ENCODE measurements at places on chromosomes 2 and 18.
A peak's percentile ranks its signal among the peaks of the same experiment; 100 is the strongest.

DNA sequence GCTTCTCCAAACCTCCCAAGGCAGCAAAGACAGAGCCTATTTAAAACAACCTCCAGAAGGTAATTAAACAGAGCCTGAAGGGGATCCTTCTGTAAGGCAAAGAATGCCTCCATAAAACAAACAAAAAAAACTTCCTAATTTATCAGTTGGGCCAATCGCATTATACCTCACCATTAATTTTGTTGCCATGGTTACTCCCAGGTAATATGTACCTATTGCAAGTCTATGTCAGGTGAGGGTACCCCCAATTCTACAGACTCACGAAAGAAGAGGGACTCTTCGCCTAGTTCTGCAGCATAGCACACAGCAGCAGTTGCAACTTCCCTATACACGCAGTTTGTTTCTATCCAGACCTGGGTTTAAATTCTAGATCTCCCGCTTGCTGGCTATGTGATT, 38.8 kb downstream of the SFXN5 start:
- DNase-seq, result no peak

DNA sequence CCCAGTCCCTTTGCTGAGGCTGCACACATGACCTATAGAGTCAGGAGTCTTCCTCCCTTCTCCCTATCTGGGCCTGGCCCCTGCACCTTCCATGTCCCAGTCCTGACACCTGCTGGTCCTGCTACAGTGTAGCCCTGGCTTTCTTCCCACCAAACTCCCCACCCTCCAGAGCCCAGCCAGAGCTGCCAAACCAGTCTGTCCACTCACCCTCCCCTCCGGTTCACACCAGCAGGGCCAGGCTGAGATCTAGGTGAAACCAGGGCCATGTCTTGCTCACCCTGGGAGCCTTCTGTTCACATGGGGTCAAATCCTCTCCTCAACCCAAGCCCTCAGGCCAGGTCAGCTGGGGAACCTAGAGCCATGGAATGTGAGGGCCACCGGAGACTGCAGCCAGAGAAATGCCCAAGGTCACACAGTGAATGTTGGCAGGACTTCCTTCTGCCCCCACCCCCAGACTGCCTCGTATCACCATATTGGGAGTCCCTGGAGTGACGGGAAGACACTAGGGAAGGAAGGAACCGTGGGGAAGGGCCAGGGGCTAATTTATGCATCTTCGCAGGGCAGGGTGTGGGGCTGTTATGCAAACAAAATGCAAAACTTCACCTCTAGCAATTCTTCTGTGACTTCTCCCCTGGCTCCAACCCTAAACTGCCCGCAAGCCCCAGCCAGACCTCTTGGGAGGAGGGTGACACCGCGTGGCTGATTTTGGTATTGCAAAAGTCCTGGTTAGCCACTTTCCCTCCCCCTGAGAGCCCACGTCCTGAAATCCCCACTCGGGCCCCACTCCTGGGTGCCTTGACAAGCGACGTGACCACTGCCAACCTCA, 14.6 kb downstream of the TNS1 start:
- no peak for DNase-seq

GRCh38 chr2:96655526-96655925, 13.0 kb downstream of the FER1L5 start:
- DNase-seq, result no peak

DNA sequence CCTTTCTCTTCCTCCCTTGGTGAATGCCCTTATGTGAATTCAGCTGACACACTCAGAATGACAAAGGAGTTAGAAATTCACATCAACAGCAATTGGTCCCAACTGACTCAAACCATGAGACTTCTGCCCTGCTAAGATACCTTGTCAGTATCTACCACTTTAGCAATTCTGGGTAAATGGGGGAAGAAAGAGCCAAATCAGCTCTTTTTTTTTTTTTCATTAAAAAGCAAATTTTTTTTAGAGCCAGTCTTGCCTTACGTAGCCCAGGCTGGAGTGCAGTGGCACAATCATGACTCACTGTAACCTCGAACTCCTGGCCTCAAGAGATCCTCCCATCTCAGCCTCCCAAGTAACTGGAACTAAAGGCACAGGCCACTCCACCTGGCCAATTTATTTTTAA, 1.7 kb upstream of the PPP4R1 start:
- DNase-seq, result no peak

- no peak for DNase-seq
These were observed 97.2 kb downstream of the PIK3C3 start for GRCh38 chr18:42052122-42052708.

DNA sequence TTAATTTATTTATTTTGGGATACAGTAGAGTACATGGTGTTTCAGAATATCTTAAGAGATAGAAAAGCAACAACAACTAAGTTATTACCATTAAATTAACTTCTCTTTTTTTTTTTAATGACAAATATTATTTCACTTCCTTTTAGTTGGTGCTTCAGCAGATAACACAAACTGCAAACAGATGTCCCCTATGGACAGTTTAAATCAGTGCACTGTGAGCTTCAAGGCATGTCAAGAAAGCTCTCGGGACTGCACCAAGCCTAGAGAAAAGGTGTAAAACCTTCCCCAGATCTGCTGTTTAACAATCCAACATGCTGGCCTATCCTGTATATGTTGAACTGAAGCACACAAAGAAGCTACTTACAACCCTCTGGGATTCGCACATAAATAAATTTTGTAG, 122.7 kb downstream of the TCF4 start:
- DNase-seq, result no peak

GRCh38 chr18:10340821-10341220, 113.6 kb upstream of the APCDD1 start:
- DNase-seq, result no peak

DNA sequence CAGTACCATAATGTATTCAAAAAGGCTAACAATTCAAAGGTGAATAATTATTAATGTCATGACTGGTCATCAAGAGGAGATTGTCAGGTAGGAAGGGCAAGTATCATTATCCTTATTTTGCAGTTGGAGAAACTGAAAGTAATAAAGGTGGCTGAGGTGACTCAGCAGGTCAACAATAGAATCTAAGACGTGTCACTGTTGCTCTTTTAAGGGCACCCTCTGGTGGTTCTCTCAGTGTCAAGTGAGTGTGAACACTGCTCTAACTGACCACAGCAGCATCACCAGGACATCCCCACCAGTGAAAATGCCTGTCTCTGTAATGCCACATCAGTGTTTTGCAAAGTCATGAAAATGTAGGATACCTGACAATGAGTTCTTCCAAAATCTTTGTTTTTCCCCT, 69.7 kb downstream of the DCC start:
- no peak for DNase-seq

GRCh38 chr2:217331523-217332416, 471.9 kb upstream of the TNP1 start:
- DNase-seq, result peak; percentile 38

DNA sequence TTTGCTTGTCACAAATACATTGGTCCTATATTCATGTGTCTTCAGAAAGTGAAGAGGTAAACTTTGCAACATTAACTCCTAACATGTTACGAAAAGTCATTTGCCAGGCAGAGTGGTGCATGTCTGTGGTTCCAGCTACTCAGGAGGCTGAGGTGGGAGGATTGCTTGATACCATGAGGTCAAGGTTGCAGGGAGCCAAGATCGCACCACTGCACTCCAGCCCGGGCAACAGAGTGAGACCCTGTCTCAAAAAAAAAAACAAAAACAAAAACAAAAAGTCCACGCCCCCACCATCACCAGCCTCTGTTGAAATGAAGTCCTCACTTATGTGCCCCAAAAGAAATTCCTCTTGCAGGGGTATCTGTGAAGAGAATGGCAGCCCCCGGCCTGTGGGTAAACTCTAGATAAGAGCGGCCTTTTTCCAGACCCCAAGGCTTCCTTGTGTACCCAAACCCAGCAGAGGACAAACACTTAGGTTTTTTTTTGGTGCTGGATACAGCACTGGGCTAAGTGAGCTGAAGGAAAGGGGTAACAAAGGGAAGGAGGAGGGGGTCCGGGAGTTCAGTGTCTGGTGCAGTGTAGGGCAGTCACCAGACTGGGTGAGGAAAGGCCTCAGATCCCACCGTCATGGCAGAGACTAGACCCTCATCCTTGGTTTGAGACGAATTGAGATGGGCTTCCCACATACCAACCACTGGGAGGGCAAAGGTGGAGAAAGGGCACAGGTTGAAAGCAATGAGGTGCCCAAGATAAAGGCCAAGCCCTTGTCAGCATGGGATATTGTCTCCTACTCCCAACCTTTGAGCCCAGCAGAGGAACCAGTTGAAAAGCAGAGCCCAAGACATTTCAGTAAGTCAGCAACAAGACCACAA, 19.2 kb downstream of the HSPD1 start:
- no peak for DNase-seq

GRCh38 chr2:181466661-181467576, 9.7 kb downstream of the ITGA4 start:
- DNase-seq, result no peak

DNA sequence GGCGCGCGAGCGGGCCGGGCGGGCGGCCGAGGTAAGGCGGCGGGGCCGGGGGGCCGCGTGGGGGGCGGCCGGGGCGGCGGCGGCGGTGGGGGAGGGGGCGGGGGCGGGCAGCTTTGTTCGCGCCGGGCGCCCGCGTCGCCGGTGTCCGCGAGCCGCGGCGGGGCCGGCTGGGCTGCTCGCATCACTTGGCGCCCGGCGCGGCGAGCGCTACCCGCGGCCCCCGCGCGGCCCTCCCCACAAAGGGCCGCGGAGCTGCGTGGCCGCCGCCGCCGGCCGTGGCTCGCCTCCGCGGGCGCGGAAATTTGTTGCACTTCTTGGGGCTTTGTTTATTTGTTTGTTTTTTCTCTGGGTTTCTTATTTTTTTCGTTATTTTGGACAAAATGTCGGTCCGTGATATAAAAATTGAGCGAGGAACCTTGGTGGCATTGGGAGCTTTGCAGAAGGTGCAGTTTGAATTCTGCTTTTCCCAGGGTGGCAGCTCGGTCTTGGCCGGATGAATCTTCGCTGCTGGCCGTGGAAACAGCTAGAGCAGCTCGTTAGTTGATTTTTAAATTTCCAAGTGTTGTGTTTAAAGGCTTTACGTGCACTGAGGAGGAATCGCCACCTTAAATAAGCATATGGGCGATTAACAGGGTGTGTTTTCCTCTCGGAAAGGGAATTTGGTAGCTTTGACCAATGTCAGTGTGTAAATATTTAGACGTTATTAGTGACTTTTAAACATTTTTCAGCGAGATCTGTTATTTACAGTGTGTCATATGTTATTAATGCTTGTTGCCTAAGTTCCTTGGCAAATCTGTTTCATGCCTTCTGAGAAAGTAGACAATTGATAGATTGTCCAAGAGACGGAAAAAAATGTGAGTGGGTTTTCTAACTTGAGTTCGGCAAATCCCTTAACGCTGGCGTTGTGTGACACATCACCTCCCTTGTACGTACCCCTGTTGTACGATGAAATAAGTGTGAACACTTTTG, 822 bp downstream of the UBE2E3 start:
- no peak for DNase-seq

- DNase-seq, result peak; percentile 44
These were observed 65.7 kb upstream of the NCKAP5 start for GRCh38 chr2:133633881-133634409.

- no peak for DNase-seq
These were observed 50.2 kb upstream of the FHL2 start for GRCh38 chr2:105449076-105449475.

GRCh38 chr2:121521359-121521758, 9.3 kb upstream of the RNU4ATAC start:
- no peak for DNase-seq

DNA sequence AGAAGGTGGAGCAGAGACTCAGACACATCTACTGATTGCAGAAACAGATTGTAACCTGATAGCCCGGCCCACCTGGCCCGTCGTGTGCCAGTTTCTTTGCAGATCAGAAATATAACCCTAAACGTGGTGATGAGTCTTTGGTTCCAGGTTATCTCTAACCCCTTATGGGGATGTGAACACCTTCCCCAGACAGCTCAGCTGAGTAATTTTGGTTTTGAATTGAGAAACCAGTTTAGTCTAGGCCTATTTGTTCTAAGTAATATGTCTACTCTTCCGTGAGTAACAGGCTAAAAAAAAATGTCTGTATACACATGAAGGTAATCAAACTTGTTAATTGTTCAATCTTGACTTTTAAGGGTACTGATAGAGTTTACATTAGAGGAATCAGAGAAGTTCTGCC, 35.7 kb downstream of the RASGRP3 start:
- DNase-seq, result no peak

DNA sequence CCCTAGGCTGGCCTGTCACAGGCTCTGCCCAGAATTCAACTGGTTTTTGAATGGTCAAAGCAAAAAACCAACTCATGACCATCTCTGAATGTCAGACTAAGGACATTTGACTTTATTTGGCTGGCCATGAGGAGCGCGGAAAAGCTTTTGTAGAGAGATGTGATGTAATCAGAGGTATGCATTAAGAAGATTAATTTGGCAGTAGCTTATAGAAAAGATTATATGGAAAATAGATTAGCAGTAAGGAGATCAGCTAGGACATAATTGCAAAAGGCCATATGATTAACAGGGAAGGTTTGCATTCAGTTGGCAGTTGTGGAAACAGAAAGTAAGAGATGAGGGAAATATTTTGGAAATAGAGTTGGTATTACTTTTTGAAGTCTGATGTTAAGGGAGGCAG, 12.3 kb upstream of the TTR start:
- no peak for DNase-seq

DNA sequence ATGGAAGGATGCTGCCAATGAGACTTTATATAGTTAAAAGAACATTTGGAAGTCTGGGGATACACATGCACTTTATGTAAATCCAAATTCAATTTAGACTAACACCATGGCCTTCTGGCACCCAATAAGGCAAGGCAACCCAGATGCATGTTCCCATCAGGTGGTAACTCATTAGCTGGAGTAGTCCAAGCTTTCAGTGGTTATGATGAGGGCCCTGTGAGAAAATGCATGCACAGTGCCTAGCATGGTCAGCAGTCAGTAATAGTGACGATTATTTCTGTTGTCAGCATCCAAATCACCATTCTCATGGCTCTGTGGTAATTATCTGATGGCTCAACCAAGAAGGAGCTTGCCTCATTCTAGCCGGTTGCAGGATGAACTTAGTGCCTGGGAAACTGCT, 70.3 kb upstream of the CTLA4 start:
- DNase-seq, result no peak

GRCh38 chr2:72143441-72144273, 4.0 kb downstream of the CYP26B1 start:
- no peak for DNase-seq

Measured in AG04449 (cell line).